ENCODE measurements at places on chromosomes 13 and 19.

DNA sequence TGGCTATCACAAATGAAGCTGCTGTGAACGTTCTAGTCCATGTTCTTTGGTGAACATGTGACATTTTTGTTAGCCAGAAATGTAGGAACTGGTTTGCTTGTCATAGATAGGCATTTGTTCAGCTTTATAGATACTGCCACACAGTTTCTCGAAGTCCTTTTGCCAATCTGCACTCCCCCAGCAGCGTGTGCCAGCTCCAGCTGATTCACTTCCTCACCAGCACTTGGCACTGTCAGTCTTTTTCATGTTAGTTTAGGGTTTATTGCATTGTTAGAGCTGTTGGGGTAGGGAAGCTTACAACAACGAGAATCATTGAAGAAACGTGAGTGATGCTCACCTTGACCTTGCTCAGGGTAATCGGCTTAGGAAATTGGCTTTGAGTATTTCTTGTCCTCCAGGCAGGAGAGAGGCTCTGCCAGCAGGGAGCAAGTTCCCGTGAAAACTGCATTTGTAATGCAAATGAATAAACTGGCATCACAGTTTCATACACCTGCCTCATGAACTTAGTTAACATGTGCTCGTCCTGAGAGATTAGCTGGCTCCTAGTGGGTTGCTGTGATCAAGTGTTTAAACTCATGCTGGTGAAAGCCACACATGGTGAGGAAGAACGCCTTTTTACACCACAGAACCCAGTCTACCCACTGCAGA lies 83.9 kb downstream of the ING1 start:
- DNase-seq: no peak

- no peak for DNase-seq
Measured at GRCh38 chr19:13707915-13708314, 56.4 kb upstream of the MRI1 start.

DNA sequence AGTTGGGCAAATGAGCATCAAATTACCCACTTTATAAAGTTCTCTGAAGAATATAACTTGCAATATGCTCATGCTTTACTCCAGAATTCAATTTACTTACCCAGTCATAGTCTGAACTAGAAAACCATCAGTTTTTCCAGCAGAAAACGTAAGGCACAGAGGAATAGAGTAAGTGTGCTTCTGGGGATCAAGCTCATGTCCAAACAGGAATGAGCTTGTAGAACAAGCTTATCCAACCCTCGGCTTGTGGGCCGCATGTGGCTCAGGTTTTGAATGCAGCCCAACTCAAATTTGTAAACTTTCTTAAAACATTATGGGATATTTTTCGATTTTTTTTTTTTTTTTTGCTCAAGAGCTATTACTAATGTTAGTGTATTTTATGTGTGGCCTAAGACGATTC lies 308.5 kb upstream of the KLF12 start:
- DNase-seq: no peak

GRCh38 chr19:7918615-7919421 lies 1.3 kb upstream of the SNAPC2 start:
- no peak for DNase-seq

- no peak for DNase-seq
Measured at GRCh38 chr13:42626176-42626860, 52.4 kb downstream of the TNFSF11 start.

DNA sequence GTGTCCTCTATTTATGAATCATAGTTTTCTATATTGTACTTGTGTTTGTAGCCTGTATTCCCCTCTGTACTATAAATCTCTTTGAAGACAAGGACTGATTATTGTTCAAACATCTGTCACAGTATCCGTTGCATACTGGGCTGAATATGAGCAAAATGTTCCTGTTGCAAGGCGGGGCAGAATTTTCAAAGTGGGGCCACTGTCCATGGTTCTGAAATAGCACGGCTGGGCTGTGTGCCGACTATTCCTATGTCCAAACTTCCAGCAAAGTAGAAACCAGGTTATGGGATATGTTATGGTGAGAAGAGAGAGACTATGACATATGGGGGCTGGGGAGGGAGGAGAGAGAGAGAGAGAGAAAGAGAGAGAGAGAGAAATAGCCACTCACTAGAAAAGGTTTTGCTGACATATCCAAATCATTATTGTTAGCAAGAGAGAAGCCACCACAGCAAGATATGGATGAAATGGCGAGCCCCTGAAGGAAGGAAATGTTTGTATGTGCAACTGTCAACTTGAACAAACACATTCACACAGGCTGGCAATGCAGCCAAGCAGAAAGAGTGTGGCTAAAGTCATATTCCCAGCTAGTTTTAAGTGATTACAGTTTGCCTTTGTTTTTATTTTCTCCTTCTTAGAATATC lies 107.0 kb upstream of the GPR12 start:
- peak; percentile 48 for DNase-seq

GRCh38 chr19:5037936-5038335 lies 69.0 kb downstream of the KDM4B start:
- no peak for DNase-seq

DNA sequence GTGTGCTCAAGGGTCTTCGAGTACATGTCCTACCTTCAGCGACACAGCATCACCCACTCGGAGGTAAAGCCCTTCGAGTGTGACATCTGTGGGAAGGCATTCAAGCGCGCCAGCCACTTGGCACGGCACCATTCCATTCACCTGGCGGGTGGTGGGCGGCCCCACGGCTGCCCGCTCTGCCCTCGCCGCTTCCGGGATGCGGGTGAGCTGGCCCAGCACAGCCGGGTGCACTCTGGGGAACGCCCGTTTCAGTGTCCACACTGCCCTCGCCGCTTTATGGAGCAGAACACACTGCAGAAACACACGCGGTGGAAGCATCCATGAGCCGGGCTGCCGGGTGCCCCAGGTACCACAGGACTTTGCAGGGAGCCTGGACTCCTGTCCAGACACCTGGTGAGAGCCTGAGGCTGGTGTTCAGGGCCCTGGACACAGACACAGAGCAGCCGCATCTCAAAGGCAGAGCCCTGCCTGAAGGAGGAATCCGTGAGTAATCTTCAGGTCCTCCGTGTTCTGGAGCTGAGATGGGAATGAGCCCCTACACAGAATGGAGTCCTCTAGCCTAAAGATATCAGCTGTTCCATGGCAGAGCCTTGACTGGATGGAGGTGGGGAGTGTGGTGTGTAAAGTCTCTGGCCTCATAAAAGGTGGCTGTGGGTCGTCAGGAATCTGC lies 1.5 kb downstream of the ZNF581 start:
- DNase-seq: no peak

GRCh38 chr19:41218249-41218614 lies 791 bp upstream of the AXL start:
- DNase-seq: no peak

DNA sequence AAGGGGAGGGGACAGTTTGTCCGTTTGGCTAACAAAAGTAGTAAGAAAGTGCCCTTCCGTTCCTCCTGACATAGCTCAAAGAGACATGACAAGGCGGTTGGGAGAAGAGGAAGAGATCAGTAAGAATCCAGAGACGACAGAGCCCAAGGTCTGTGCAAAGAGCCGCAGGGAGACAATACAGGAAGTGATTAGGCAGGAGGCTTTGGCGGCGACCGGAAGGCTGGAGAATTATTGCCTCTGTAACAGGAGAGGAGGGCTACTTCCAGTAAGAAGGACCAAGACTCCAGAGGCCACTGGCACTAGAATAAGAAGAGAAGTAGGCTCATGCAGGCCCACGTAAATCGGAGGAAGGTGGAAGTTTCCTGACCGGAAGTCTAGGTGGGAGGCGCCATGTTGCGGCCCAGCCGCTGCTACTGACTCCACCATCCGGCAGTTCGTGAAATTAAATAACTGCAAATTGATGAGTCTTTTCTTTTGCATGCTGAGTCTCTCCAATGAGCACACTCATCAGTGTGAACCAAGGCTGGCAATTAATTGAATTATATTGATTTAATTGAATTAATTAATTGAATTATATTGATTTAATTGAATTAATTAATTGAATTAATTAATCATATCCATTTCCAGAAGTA lies 9.9 kb downstream of the RFX2 start:
- no peak for DNase-seq

DNA sequence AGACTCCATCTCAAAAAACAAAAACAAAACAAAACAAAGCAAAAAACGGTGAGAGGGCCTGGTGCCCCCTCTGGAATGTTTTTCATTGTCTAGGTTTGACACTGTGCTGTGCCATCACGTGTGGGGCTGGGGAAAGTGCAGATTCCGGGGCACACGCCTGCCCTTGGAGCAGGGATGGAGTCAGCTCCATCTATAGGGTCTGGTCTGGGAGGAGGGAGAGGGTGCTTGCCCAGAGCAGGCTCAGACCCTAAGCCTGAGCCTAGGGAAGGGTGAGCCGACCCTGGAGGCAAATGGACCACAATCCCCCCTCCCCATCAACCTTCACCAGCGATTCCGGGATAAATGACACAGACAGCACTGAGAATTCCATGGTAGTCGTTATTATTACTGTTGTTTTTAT lies 10.9 kb upstream of the ZBTB32 start:
- no peak for DNase-seq

GRCh38 chr13:29543230-29544215 lies 52.0 kb downstream of the SLC7A1 start:
- no peak for DNase-seq

- DNase-seq: no peak
Measured at GRCh38 chr13:104382951-104383350, 1316.7 kb upstream of the SLC10A2 start.

GRCh38 chr19:4774136-4774535 lies 17.4 kb upstream of the FEM1A start:
- DNase-seq: no peak

GRCh38 chr13:35534343-35534742 lies 57.9 kb upstream of the MAB21L1 start:
- DNase-seq: no peak

- DNase-seq: no peak
Measured at GRCh38 chr13:78701383-78701782, 42.4 kb upstream of the OBI1 start.

GRCh38 chr19:48218997-48219396 lies 36.7 kb downstream of the CARD8 start:
- DNase-seq: no peak

- peak; percentile 53 for DNase-seq
Measured at GRCh38 chr19:11203194-11204075, 6.1 kb upstream of the KANK2 start.

- DNase-seq: no peak
Measured at GRCh38 chr13:49246850-49247642, 679 bp upstream of the CDADC1 start.

DNA sequence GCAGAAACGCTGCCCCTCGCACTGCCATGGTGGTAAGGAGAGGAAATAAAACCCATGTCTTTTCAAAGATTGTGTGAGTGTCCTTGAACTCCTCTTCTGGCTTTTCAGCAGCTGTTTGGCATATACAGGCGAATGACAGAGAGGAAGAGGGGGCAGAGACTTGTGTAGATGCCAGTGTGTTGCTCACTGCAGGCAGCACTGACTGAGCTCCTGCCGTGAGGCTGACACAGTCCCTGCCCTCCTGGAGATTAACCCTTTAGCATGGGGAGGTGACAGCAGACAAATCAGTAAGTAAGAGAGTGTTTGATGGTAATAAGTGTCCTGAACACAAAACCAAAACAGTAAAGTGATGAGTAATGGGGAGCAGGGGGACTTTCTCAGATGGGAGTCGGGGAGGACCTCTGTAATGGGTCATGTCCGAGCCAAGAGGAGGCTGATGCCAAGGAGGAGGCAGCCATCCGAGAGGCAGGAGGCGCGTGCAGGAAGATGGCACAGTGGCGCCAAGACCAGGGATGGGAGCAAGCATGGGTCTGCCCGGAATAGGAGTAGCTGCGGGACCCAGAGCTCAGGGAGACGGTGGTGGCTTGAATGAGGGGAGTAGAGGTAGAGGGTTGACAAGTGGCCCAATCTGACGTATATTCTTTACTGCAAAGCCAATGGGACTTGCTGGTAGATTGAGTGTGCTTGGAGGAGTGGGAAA lies 182.2 kb downstream of the FOXO1 start:
- DNase-seq: no peak

- DNase-seq: no peak
Measured at GRCh38 chr13:27595055-27595811, 25.1 kb downstream of the LNX2 start.

- no peak for DNase-seq
Measured at GRCh38 chr13:81957121-81957520, 1616.2 kb upstream of the SPRY2 start.

GRCh38 chr19:42601811-42602443 lies 7.2 kb upstream of the CEACAM8 start:
- peak; percentile 23 for DNase-seq

- DNase-seq: no peak
Measured at GRCh38 chr13:26502826-26503225, 54.7 kb upstream of the WASF3 start.

DNA sequence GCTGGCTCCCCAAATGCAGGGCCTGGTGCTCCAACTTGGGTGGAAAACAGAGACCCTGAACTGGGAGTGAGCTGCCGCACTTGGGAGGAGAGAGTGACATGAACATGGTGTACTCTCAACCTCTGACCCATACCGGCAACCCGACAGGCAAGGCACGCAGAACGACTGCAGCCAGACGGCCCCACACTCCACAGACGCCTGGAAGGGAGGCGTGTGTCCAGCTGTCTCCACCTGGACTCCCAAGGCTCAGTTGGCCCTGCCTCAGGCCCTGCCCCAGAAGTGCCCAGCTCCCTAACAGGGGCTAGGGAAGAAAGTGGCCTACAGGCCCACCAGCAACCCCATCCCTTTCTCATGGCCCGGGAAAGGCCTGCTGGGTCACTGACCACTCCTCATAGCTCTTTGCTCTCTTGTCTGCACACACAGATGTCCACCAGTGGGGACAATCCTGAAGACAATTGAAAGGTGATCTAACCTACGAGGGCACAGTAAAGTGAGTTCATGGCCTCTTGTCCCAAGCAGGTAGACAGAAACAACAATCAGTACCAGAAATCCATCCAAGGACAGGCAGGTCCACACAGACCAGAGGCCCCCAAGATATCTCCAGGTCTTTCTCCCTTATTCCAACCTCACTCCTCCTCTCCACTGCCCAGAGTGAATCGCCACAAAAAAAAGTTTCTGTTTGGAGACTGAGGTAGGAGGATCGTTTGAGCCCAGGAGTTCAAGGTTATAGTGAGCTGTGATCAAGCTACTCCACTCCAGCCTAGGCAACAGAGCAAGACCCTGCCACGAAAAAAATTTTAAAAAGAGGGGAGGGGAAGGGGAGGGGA lies 28.2 kb downstream of the ELL start:
- no peak for DNase-seq

DNA sequence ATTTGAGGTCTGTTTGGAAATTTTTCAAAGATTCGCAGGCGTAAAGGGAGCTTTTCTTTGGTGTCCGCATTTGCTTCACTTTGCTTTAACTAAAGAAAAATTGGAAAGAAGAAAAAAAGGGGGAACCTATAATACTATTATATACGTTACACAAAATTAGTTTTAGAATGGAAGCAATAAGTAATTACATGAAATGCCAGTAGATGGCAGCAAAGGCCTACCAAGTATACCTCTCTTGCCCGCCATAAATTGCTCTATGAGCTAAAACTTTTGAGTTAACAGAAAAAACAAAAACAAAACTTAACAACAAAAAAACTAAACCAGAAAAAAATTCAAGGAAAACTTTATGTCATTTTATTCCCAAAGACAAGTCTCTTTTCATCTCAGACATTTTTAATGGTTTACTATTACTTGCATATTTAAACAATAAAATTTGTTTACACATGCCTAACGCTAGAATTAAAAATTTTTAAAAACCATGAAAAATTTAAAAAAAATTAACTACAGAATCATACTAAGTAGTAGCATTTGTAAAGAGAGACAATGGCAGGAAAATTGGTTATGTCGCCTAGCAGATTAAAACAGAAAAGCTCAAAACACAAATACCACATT lies 271.4 kb downstream of the NALCN start:
- DNase-seq: no peak

- DNase-seq: no peak
Measured at GRCh38 chr13:31477961-31478360, 261.4 kb upstream of the RXFP2 start.
